Activated naive CD4-positive, alpha-beta T cell treated with anti-CD3 and anti-CD28 coated beads, Interleukin-2, amount 50 U/mL, for 72 hours (primary cell): ENCODE measurements at places on chromosomes 16 and 17. TPM values are rescaled to one million over a fixed set of nuclear protein-coding genes. Genes with fewer than 3 reads are reported as not detected.

DNA sequence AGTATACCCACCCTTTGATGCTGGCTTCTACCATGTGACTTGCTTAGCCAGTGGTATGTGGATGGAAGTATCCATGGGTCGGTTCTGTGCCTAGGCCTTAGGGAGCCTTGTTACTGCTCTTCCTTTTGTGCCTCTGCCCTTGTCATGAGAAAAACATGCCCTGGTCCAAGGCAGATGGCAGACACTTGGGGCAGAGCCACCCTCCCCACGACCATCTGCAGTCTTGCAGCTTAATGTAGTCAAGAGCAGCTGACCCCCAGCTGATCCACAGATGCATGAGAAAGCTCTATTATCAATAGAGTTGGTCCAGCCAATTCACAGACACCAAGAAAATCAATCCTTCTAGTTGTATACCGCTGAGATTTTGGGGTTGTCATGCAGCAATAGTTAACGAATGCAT lies 95.7 kb downstream of the SLC39A11 start:
- no peak for DNase-seq

GRCh38 chr16:84449156-84450140 lies 55.0 kb downstream of the MEAK7 start:
- DNase-seq = no peak

- peak; percentile 83 for DNase-seq
These were observed at the start of gene NAGPA for GRCh38 chr16:5033256-5034166. NAGPA (minus strand) TSS chr16:5033935; CDS start chr16:5033914, 21 bp downstream.

DNA sequence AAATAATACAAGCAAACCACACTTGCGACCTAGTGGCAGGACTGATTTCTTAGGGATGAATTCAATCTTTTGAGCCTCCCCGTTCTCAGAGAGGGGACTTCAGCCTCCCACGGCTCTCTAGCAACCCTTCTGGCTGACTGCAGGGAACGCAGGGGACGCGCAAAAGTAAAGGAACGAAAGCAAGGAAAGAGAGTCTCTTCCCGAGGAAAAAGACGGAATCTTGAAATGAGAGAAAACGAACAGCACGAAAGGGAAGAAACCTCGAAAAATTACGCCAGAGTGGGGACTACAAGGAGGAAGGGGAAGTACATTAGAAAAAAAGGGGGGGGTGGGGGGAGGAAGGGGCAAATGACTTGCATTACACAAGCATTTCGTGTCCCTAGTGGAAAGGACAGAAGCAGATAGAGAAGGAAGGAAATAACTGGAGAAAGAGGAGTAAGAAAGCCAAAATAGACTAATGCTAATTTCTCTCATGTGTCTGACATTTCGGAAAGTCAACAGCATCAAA lies 1.2 kb downstream of the GRB2 start:
- peak; percentile 57 for DNase-seq

DNA sequence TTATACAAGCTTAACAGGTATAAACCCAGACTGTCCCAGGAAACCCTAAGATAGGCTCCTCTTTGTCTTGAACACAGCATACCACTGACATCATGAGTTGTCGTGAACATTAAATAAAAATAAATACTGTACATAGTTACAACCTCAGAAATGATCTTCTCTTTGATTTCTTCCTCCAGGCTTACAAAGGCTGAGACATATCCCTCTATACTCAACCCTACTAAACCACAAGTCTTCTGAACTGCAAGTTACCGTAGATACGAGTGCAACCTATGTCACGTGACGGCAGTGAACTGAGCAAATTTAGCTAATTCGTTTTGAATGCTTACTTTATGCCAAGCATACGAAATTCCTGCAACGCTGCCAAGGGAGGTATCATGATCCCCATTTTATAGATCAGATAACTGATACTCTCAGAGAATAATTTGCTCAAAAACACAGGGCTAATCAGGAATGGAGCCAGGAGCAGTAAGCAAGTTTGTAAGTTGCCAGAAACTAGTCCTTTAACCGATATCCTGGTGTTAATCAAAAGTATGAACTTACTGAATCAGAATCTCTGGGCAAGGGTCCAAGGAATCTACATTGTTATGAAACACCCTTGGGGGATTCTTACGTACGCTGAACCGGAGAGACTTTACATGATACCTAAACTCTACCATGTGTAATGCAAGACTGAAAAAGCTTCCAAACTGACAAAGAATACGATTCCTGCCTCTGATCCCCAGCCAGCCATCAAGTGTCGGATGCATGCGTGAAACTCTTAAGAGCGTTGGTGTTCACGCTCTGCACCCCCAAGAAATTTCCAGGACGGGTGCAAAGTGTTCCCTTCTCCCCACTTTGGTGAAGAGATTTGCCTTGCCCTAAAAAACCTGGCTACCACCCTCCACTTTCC lies 106.2 kb downstream of the XYLT1 start:
- no peak for DNase-seq

- DNase-seq = no peak
These were observed 678 bp downstream of the CDR2L start for GRCh38 chr17:74987909-74988711.

- no peak for DNase-seq
These were observed 233.1 kb downstream of the CBLN1 start for GRCh38 chr16:49048557-49048956.

DNA sequence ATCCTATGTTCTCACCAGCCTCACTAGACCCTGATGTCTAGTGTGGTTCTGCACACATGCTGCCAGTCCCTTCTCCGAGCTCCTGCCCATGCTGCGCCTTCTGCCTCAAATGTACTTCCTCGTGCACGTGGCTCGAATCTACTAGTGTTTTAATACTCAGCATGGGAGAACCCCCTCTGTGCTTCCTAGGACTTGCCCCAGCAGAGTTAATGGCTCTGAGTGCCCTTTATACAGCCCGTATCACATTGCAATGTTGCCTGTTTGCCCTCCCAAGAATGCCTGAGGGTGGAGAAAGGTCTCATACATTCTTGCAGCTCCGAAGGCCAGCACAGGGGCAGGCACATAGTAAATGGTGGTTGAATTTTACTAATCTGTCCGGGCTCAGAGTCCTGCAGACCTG lies 190.8 kb upstream of the NLRP1 start:
- no peak for DNase-seq

DNA sequence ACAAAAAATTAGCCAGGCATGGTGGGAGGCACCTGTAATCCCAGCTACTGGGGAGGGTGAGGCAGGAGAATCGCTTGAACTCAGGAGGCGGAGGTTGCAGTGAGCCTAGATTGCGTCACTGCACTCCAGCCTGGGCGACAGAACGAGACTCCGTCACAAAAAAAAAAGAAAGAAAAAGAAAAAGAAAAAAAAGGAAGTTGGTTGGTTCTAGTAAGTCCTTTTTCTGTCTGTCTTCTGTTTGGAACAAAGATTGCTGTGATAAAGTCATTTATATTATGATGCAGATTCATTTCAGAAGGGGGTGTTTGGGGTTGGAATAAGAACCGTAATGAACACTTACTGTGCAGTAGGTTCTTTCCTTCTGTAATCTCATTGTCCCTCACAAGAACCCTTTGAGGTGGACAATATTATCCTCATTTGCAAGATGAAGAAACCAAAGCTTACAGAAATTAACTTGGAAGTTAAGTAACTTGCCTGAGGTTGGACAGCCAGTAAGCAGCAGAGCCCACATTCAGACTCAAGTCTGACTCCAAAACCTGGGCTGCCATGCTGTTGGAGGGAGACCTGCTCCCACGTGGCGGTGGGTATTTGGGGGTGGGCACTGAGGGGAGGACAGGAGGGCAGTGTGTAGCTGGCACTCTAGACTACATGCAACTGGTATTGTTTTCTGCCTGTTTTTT lies 10.3 kb downstream of the MINK1 start:
- no peak for DNase-seq

Gene UTS2R
- total RNA-seq = 0.18 TPM

Gene MT4
- not detected for total RNA-seq

Gene EME1
- total RNA-seq = 101 TPM

Gene IGF2BP1
- total RNA-seq = not detected

Gene KRTAP16-1
- total RNA-seq = not detected

Gene KRTAP1-5
- total RNA-seq = not detected
